ENCODE measurements at places on chromosomes 1 and 21.

- DNase-seq = no peak
Measured at GRCh38 chr1:248847181-248847955, 9.3 kb downstream of the ZNF672 start.

DNA sequence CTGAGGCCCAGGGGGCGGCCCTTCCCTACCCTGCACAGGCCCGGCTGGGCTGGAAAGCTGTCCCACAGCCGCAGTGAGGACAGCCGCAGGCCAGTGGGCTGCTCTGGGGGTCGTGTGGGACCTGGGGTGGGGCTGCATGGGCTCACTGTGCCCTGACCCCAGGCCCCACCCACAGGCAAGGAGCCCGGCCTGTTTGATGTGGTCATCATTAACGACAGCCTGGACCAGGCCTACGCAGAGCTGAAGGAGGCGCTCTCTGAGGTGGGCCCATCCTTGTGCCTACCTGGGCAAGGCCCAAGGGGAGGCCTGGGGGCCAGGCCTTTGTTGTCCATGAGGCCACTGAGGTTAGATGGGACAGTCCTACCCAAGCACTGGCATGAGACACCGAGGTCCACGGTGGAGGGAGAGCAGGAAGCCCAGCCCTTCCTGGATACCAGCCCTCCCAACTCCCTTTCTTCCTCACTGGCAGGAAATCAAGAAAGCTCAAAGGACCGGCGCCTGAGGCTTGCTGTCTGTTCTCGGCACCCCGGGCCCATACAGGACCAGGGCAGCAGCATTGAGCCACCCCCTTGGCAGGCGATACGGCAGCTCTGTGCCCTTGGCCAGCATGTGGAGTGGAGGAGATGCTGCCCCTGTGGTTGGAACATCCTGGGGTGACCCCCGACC is 1.4 kb upstream of the GJC2 start:
- DNase-seq = no peak

DNA sequence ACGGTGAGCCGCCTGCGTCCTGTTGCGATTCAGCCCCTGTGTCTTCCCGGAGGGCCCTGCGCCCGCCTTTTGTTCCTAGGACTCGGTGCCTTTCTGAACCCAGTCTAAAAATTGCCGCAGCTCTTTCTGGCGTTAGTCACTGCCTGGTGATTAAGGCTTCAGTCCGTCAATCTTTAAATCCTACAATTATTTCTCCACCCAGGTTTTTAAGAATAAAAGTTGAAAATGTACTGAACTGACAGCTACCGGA is 16.2 kb upstream of the PDXK start:
- no peak for DNase-seq

- DNase-seq = no peak
Measured at GRCh38 chr1:164706606-164706987, 147.6 kb downstream of the PBX1 start.

- DNase-seq = no peak
Measured at GRCh38 chr1:210598135-210598652, 269.5 kb downstream of the HHAT start.

- DNase-seq = no peak
Measured at GRCh38 chr1:117818456-117818855, 111.0 kb downstream of the GDAP2 start.

- no peak for DNase-seq
Measured at GRCh38 chr1:73331726-73332125, 866.2 kb downstream of the LRRIQ3 start.

GRCh38 chr1:41718497-41718896 is 200.2 kb downstream of the HIVEP3 start:
- DNase-seq = no peak

DNA sequence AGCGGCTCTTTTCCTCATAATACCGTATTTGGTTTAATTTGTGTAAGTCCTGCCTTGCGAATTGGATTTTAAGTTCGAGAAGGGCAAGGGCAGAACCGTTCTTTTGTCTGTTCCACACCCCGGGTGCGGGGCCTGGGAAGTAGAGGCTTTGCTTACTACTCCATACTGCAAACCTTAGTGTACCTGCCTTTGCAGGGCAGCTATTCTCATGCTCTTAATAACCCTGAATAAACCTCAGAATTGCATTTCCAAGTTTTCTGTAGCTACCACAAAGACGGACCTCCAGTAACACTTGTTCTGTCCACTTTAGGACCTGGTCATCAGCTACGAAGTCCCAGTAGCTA is 657 bp upstream of the HNRNPU start:
- DNase-seq = no peak

DNA sequence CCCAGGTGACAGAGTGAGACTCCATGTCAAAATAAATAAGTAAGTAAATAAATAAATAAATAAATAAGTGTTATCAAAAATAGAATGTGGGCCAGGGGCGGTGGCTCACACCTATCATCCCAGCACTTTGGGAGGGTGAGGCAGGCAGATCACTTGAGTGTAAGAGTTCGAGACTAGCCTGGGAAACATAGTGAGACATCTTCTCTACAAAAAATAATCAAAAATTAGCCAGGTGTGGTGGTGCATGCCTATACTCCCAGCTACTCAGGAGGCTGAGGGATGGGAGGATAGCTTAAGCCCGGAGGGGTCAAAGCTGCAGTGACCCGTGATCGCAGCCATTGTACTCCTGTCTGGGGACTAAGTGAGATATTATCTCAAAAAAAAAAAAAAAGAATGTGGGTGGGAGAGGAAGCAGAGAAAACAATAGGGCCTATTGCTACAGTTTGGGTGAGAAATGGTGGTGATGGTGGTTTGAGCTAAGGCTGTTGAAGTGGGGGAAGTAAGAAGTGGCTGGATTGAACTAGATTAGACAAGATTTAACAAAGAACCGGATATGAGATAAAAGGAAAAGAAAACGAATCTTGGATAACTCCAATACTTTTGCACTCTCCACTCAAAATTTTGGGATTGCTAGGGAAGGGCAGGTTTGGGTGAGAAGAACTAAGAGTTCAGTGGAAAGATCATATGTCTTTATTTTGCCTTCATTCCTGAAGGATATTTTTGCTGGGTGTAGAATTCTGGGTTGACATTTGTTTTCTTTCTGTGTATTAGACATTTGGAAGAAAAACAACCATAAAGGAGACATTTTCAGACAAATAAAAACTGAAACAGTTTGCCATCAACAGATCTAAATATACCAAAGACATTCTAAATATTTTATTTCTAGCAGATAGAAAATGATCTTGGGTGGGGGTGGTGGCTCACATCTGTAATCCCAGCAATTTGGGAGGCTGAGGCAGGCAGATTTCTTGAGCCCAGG is 57.1 kb upstream of the SPOCD1 start:
- DNase-seq = no peak

- no peak for DNase-seq
Measured at GRCh38 chr1:72915581-72915980, 633.2 kb upstream of the NEGR1 start.

GRCh38 chr1:28934676-28935075 is 20.3 kb downstream of the EPB41 start:
- no peak for DNase-seq

DNA sequence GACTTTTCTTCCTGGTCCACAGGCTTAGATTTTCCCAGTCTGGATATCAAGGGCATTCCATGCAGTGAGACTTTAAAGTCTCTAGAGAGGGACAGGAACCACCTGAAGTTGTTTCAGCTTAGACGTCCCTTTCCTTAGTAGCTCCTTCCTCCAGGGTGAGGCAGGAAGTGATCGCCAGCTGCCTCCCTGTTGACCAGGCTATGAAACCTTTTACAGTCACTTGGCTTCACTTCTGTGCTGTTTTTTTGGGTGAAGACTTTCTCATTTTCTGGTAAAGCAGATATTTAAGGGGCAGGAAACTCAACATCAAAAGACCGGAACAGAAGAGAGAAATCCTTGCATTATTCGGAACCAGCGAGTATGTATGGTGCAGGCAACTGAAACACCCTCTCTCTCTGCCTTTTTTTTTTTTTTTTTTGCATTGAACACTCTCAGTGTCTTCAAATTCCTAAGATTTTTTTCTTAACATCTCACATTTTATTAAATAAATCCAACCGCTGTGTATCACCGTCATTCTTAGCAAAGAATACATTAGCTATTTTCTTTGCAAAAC is 234.6 kb upstream of the IRF2BP2 start:
- DNase-seq = no peak

GRCh38 chr1:40435471-40435870 is 14.8 kb upstream of the ZFP69B start:
- no peak for DNase-seq

Data from activated T-helper 1 cell treated with anti-CD3 and anti-CD28 coated beads, Interleukin-2, amount 50 U/mL, for 16 hours (primary cell).